ENCODE measurements at places on chromosomes 13 and 19.

- no peak for DNase-seq
These were observed 185.3 kb upstream of the ARGLU1 start for GRCh38 chr13:106753251-106753650.

DNA sequence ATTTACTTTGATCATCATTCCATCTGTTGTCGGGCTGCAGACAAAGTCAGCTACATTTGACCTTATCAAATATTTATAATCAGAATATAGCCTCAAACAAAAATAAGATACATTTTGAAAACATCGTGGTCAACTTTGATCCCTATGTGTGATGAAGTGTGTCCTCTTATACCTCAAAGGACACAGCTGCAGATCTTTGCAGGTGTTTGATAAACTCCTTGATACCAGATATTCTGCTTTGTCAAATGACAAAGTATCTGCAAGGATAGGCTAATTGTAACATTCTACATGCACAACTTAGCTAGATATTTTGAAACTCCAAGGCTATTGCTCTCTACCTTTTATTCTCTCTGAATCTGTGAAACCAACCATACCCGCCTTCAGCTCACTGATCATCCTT, 44.0 kb downstream of the PHF11 start:
- no peak for DNase-seq

- no peak for DNase-seq
These were observed 5.6 kb upstream of the LRRC63 start for GRCh38 chr13:46206143-46206542.

DNA sequence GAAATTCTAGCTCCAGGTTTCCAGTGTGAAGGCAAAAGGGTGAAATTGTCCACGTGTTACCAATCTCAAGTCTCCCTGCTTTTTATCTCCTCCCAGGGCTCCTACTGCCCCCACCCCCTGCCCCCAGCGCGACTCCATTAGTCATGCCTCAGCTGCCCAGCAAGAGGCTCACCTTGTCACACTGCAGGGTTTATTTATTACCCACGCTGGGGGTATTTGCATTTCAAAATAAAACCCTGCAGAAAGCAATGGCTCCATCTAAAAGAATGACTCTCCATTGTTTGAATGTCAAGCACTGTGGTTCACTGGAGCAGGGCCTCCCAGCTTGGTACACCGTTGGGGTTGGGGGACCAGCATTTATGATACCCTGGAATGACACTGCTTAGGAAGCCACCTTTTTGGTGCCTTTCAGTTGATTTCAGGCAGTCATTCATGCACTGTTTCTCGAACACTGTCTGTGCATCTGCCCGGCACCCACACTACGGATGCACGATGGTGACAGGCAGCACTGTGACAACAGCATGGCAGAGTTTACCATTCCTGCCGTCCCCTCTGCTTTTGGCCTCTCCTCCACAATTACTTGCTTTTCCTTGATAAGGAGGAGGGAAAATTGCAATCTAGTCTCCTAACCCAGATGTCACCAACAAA, 9.9 kb upstream of the POP4 start:
- DNase-seq: no peak

GRCh38 chr13:107832500-107833100, 382.7 kb downstream of the LIG4 start:
- DNase-seq: no peak

DNA sequence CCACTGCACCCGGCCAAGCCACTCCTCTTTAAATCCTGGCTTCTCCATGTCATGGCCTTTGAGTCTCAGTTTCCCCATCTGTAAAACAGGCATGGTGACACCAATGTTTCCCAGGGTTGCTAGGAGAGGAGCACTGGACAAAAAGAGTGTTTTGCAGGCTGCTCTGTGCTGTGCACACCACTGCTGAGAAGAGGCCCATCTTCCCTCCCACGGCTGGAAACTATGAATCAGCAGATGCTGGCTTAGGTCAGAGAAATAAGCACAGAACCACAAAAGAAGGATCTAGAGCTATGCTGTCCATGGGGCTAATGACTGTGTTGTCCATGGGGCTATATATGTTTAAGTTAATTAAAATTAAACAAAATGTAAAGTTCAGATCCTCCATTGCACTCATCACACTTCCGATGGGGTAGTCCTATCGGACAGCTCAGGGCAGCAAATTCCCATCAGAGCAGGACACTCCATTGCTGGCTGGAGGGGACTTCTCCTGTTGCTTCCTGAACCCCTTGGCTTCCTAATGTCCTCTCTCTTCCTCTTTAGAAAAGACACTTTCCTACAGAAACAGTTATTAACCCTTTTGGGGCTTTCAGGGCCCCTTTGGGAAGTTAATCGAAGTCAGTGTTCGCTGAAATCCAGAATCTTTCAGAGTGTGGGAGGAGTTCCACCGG, 37.1 kb downstream of the TSHZ3 start:
- peak; percentile 81 for DNase-seq

- no peak for DNase-seq
These were observed 1010.6 kb downstream of the PCDH9 start for GRCh38 chr13:66219506-66219905.

DNA sequence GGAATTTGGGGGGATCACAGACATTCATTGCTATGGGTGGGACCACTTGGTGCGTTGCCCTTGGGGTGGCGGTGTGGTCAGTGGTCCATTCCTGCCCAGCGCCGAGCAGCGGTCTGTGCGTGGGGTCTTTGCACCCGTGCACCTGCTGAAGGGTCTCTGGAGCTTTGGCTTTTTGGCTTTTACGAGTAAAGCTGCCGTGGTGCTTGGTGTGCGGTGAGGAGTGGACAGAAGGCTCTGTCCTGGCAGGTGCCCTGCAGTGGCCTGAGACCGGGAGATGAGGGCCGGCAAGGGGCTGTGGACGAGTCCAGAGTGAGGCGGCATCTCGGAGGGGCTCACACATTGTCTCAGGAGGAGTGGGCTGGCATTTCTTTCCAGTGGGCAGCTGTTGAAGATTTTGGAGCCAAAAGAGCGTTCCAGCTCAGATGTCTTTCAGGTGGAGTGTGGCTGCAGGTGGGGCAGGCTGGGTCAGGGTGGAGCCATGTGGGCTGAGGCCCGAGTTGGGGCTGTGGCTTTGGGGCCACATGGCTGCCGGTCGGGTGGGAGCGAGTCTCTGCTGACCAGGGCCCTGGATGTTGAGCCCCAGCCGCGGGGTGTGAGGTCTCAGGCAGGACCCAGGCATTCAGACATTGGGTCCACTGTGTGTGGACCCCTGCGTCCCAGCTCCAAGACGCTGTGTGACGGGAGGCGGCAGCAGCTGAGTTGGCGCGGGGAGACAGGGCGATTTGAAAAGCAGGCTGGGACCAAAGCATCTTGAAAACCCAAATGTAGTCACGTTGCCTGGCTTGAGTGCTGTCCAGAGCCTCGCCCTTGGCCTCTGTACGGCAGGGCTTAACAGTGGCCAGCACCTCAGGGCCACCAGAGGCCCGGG, 11.7 kb downstream of the GNA11 start:
- no peak for DNase-seq

DNA sequence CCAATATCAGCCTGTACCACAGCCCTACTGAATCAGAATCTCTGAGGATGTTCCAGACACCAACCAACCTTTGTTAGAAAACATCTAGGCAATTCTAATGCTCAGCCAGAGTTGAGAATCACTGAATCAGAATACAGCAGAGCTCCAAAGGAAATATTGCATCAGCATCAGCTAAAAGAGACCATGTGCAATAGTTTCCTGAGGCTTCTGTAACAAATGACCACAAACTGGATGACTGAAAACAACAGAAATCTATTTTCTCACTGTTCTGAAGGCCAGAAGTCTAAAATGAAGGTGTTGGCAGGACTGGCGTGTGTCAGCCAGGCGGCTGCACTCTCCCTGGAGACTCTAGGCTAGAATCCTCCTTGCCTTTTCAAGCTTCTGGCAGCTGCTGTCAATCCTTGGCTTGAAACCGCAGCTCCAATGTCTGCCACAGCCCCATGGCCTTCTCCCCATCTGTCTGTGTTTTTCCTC, 1.2 kb upstream of the DCT start:
- peak; percentile 9 for DNase-seq

DNA sequence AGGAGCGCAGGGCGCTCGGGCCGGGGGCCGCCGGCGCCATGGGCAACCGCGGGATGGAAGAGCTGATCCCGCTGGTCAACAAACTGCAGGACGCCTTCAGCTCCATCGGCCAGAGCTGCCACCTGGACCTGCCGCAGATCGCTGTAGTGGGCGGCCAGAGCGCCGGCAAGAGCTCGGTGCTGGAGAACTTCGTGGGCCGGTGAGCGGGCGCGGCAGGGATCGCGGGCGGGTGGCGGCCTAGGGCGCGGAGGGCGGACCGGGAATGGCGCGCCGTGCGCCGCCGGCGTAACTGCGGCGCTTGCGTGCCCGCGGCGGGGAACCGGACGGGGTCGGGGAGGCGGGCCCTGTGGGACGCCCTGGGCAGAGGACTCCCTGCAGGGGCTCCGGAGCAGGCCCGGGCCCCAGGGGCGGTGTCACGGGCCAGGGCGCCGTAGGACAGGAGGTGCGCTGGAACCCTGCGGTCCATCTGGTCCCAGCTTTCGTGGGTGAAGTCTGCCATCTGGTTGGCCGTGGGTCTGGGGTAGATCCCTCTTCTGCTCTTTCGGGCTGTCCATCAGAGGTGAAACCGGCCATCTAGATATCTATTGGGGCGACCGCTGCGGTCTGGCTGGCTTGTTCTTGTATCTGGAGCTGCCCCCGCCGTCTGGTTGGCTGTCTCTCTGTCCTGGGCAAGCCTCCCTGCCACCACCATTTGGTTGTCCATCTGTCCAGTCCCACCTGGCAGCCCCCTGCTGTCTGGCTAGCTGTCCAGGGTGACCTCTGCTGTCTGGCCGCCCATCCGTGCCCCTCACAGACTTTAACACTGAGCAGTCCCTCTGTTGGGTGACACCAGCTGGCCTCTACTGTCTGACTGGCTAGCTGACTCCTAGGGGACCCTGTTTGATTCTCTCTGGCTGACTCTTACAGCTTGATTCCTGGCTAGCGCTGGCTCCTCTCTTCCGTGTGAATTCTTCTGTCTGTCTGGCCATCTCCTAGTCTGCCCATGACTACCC, 622 bp downstream of the DNM2 start:
- peak; percentile 51 for DNase-seq

- peak; percentile 67 for DNase-seq
These were observed 41.2 kb downstream of the BRD4 start for GRCh38 chr19:15291089-15291488.

DNA sequence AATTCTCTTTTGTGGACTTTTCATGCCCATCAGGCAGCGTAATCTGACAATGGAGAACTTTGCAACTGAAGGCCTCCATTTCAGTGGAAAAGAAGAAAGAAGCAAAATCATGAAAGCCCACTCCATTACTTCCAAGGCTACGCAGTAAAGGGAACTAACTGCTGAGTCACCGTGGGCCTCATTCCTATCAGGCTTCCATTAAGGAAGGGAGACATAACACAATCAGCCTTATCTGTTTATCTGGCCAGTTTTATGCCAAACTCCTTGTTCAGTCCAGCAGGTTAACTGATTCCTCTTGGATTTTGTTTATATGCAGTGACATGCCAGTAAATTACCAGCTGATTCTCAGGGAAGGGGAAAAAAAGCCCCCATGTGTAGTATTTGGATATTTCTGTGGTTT, 56.8 kb upstream of the KATNAL1 start:
- peak; percentile 65 for DNase-seq

GRCh38 chr13:110580800-110581199, 19.3 kb upstream of the RAB20 start:
- peak; percentile 49 for DNase-seq

DNA sequence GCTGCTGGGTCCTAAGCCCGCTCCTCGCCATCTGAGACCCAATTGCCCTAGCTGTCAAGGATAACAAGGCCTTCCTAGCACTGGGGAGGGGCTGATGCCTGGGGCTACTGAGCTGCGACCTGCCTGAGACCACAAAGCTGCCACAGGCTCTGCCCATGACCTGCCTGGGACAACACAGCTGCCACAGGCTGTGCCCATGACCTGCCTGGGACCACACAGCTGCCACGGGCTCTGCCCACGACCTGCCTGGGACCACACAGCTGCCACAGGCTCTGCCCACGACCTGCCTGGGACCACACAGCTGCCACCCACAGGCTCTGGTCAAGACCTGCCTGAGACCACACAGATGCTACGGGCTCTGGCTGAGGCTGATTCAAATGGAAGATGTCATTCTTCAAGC, 54.8 kb downstream of the EPS15L1 start:
- DNase-seq: no peak

DNA sequence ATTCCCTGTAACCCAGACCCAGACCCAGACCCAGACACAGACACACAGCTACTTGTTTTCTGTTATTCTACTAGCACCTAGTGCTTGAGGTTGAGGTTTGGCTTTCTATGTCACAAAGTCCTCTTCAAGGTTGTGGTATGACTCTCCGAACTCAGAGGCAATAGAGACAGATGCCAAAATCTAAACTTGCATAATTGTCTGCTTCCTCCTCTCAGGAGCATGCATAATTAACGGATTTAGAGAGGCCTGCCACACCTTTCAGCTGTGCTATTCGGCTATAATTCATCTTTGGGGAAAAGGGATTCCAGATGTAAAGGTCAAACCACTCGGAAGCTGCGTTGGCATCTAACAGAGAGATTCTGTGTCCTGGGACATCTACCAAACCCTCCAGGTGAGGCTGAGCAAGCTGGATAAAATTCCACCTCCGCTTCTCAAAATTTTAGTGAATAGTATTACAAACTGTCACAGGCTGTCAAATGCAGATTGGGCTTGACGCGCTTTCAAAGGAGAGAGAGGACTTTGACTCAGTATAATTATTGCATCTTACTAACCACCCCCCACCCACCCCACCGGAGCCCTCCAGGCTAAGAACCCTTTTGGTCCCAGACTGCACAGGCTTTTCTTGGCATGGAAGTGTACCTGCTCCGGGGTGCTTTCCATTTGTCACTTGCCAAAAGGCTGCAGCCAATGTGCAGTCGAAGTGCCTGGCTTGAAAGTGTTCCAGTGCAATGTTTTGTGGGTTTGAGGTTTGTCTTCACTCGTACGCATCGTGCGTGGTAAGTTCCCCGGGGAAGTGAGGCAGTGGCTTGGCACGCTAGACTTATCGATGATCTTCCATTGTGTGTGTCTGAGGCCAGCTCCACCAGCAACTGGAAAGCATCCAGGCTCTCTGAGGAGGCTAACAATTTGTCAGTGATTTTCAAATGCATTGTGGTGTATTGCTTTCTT, 194.1 kb downstream of the TDRD3 start:
- peak; percentile 64 for DNase-seq

DNA sequence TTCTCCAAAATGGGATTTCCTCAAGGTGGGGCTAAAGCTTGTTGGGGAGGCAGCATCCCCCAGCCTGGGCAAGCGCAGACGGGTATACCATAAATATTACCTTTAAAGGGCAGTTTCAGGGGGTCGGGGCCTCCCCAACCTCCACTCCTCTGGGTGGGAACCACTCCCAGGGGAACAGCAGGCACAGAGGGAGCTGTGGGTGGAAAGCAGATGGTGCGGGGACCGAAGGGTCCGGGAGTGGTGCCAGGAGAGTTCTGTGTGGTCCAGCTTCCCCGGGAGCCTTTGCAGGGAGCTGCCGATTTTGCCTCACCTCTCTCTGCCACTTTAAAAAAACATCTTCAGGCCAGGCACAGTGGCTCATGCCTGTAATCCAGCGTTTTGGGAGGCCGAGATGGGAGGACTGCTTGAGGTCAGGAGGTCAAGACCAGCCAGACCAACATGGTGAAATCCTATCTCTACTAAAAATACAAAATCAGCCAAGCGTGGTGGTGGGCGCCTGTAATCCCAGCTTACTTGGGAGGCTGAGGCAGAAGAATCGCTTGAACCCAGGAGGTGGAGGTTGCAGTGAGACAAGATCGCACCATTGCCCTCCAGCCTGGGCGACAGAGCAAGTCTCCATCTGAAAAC, 5.5 kb downstream of the MAST3 start:
- DNase-seq: no peak
